ENCODE measurements at places on chromosomes 1 and 21. TPM values are rescaled to one million over a fixed set of nuclear protein-coding genes. Genes with fewer than 3 reads are reported as not detected.

DNA sequence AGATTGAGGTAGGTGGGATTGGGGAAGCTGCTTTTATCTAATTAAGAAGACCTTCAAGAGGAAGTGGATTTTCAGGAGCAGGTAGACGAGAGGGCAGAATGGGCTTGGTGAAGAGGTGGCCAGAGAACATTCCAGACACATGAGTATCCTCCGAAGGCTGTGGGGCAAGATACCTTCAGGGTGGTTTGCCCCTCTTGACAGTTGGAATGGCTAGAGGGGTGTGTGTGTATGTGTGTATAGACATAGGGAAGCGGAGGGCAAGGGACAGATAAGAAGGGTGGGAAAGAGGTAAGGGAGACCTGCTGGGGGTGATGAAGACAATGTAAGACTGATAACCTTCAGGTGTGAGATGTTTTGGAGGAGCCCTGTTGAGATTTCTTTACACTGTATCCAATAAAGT lies 46.8 kb upstream of the TSPAN2 start:
- no peak for DNase-seq

DNA sequence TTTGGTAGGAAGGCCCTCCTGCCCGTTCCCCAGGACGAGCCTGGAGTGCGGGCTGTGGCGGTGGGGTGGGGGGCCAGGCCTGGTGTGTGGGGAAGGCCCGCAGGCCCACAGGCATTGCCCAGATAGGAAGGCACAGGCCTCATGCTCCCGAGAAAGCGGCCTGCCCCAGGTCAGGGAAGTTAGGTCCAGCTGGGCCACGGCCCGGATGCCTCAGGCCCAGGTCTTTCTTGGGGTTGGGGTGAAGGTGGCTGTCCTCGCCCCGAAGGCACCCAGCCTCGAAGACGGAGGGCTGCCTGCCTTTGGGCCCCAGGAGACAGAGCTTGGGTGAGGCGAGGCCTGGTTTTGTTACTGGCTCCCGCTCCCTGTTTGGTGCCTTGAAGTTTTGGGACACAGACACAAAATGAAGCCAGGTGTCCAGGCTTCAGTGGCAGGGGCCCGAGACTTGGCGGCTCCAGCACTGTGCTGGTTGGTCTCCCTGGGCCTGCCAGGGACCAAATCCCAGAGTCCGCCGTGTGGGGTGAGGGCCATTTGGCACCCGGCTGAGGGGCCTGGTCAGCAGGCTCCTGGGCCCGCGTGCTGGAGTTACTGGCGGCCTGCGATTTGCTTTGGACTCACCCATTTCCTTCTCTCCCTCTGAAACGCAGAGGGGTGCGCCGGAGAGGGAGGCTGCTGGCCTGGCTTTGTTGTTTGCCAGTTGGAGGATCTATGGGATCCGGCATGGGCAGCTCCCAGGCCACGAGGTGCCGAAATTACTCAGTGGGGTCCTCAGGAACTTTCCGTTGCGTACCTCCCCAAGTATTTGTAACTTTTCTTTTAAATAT lies 2.0 kb downstream of the SKI start:
- no peak for DNase-seq

- no peak for DNase-seq
These were observed 95.0 kb downstream of the PLXNA2 start for GRCh38 chr1:208149213-208149612.

DNA sequence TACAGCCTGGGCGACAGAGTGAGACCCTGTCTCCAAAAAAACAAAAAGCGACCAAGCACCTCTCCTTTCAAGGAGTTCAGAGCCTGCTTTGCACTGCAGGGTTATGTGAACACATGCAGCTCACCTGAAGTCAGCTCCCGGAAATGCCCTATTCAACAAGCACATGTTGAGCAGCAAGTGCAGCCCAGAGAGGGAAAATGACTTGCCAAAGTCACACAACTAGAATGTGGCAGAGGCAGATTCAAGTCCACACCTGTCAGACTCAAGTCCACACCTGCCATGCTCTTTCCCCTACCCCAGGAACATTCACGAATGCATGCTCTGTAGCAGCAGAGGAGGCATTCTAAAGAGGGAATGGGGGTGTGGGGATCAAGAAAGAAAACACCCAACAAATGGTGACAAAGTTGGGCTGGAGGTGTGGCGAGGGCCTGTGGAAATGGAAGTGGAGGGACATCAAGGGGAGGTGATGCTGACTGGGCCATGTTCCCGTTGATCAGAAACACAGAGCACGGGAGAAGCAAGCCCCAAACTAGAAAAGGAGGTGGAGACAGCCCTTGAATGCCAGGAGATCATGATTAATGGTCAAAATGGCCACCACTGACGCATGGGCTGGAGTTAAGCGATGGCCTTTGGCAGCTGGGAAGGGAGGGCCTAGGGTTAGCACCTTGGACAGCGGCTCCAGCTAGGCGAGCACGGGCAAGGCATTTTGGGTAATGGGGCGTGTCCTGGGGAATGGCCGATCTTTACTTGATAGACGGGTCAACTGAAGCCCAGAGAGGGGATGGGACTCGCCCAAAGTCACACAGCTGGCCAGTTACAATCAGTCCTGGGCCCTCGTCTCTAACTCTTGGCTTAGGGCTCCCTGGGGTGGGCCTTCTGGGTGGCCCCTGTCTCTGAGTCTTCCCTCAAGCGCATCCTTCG lies 21.5 kb downstream of the RAP1GAP start:
- no peak for DNase-seq

DNA sequence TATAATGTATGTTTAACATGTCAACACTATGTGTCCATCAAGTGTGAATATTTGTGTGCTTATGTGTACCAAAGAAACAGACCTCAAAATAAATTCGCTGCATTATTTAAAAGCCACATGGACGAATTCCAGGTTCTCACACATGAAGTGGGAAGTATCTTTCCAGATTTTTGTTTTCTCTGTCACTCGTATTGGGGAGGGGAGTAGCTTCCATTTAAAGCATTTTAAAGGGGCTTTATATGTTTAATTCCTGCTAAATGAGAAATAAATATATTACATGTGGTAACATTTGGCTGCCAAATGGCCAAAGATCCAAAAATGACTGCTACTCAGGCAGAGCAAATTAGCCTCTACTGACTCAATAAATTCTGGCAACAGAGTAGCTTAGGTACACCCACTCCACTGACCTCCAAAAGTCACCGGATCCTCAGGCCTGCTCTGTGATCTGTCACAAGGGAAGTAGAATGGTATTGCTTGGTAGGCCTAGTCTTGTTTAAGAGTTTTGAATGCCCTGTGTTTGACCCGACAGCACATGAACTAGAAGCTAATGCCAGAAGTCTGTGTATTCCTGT lies 178.1 kb downstream of the ZP4 start:
- no peak for DNase-seq

DNA sequence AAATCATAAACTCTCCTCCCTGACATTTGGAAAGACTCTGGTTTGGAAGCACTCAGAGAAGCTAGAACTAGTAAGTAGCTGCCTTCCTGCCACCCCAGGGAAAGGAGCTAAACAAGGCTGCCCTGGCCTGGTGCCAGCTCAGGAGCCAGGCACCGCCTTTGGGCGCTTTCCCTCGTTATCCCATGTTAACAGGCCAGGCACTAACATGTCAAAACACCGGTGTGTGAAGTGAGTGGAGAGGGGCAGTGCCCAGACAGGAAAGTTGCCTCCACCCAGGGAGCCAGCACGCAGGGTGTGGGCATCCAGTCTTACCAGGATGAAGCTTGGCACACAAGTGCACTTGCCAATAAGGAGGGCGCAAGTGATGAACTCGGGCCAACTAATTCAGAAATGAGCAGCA lies 346.8 kb downstream of the RRAGC start:
- no peak for DNase-seq

The TFAP2E gene
- 0.65 TPM for total RNA-seq

Data from posterior vena cava (tissue), 2 donors.